ENCODE measurements at places on chromosomes 7 and 10.

GRCh38 chr7:38291117-38291647, 17.7 kb upstream of the TARP start:
- DNase-seq: no peak

DNA sequence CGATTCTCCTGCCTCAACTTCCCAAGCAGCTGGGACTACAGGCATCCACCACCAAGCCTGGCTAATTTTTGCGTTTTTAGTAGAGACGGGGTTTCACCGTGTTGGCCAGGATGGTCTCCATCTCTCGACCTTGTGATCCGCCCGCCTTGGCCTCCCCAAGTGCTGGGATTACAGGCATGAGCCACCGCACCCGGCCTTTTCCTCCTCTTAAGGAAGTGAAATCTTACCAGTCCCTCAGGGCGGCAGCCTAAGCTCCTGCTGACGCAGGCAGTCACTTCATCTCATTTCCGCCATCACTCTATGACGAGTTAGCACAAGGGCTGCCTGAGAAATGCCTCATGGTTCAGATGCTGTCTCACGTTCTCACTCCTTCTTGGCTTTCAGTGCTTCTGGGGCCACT, 246.0 kb upstream of the SHH start:
- no peak for DNase-seq

- no peak for DNase-seq
Measured at GRCh38 chr7:37173670-37174069, 275.0 kb downstream of the ELMO1 start.

- no peak for DNase-seq
Measured at GRCh38 chr7:27639851-27640250, 22.8 kb downstream of the HIBADH start.

DNA sequence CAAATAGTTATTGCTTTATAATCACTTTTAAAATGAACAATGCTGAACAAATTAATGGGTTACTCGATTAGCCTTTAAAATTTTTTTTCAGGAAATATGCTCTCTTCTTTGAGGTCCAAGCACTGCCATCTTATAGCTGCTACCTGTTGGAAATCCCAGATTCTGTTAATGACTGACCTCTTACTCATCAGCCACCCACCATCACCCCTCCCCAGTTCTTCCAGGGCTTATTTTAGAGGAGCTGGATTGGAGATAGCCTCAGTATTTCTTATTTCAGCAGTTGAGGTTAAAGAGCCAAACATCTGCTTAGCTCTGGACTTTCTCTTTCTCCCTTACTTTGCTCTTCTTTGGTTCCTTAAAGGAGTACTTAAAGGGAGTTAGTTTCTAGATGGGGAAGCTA, 420.0 kb downstream of the EXOC4 start:
- DNase-seq: no peak

DNA sequence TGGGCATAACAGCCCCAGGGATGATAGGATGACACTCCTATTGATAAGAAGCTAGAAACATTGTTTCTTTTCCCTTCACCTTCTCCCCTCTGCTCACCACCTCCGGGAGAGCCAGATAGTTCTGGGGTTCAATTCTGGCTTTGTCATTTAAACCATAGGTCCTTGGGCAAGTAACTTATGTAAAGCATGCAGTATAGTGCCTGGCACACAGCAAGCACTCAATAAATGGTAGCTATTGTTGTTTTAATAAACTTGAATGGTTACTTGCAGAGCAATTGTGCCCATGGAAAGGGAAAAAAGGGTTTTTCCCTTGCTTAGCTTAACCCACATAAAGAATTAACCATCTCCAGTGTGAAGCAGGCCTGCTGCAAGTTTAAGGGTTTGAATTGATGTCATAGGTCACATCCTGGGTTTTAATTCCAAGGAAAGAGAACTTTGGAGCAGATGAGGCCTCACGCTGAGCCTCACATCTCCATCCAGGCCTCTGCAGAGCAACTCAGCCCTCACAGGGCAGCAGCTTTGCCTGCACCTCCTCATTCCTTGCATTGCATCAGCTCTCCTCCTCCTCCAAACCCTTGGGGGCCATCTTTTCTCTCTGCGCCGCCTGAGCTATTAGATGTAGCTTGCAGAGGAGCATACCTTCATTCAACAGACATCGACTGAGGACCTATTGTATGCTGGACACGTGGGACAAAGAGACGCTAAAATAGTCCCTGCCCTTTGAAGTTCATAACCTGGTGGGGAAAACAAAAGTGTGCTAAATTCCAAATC, 22.9 kb downstream of the ZNF775 start:
- no peak for DNase-seq

GRCh38 chr10:62437696-62438095, 63.5 kb downstream of the ZNF365 start:
- no peak for DNase-seq

DNA sequence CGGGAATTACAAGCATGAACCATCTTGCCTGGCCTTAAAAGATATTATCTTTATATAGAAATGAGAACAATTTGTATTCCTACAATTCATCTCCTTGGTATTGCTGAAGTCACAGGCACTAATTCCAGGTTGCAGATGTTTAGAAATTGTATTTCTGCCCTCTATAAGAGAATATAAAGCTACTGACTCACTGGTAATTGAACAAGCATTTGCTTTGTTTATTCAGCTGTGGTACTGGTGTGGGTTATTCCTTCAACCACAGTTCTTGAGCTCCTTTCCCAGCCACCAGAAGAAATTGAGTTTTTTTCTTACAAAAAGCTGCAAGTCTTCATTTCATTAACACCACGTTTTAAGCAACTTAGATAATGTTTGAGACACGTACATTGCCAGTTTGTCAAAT, 29.0 kb upstream of the MPP7 start:
- DNase-seq: no peak

GRCh38 chr7:125661677-125662076, 732.1 kb upstream of the POT1 start:
- DNase-seq: no peak

DNA sequence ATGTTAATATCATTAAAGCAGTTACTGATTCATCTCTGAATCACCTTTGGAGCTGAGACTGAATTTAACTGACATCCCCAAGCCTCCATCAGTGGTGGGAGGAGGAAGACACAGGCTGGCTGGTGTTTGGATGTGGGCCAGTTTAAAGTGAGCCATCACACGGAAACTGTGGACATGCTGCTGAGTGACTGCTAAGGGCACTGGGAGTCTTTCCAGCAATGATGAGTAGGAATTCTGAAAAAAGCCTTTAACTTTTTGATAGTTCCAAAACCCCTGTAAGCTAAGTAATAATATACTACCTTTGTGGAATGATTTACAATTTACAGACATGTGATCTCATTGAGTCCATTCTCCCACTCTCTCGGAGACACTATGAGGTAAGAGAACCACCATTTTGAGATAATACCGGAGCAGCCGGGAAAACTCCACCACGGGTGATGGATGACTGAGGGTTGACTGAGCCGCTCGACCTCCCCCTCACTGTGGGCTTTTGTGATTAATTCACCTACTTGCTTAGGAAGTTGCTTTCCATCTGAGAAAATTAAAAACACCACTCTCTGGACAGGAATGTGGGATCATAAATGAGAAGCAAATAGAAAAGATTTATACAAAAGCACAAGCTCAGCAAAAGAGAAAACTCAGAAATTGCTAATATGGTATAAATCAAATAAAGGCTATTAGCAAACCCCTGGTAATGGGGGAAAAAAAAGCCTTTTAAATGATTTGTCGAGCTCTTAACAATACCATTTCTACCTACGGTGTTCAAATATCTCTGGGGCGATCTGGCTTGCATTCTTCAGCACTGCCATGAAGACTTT, 194.8 kb downstream of the FANK1 start:
- DNase-seq: no peak

DNA sequence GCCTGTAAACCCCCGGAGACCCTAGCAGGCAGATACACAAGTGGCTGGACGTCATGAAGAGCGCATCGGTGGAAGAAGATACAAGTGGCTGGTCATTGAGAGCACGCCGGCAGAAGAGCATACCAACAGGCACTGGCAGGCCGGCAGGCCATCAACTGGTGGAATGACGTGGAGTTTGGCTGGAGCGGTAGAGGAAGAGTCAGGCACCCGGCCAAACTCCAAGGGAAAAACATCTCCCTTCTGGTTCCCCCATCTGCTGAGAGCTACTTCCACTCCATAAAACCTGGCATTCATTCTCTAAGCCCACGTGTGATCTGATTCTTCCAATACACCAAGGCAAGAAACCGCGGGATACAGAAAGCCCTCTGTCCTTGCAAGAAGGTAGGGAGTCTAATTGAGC, 113.4 kb upstream of the NPSR1 start:
- no peak for DNase-seq

DNA sequence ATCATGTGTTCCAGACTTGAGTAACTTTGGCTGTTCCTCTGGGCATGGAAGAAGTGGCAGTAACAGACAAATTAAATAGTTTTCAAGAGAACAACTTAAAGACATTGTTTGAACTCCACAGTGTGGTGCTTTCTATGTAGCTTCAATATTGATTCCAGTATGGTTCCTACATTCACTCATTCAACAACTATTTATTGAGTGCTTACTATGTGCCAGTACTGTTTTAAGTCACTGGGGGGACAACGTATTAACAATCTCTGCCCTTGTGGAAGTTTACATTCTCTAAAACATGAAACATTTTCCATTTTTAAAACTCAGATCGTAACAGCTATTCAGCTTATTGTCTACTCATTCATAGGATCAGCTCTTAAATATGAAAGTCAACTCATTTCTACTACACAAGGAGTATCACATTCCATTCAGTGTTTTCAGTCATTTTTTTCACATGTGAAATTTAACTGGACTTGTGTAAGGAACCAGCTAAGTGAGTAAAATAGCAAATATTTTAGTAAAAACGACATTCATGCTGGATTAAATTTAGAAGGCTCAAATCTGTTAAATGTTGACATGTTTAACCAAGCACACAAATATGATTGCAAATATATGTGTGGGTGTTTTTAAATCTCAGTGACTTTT, 13.6 kb upstream of the CUBN start:
- no peak for DNase-seq

GRCh38 chr10:98611436-98611835, 164.7 kb upstream of the HPS1 start:
- no peak for DNase-seq

- no peak for DNase-seq
Measured at GRCh38 chr7:115618676-115619075, 411.9 kb downstream of the TFEC start.

GRCh38 chr7:66664590-66665293, 36.1 kb downstream of the KCTD7 start:
- no peak for DNase-seq

DNA sequence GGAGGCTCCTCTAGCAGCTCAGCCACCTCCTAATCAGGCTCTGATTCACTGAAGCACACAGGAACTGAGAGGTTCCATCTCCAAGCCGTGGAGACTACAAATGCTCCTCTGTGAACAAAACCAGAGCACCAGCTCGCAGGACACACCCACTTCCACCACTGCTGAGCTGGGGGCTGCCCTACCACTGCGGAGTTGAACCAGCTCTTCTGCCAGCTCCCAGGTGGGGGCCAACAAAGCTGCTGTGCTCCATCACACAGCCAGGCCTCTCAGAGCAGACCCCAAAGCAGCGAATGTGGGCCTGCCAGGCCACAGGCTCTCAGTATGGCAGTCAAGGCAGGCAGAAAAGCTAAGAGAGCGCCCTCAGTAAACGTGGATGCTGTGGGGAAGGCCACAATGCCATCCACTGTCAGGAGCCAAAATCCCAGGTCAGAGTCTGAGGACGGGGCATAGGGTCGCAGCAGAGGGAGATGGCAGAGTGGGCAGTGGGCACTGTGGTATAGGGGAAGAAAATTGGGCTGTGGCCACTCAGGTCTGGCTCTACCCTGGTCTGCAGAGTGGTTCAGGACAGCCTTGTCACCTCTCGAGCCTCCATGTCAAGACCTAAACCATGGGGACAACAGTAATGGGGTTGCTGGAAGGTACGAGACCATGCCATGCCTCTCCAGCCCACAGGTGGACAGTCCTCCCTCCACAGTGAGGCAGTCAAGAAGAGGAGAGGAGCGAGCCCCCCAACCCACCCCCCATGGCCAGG, 82.1 kb downstream of the GRID1 start:
- DNase-seq: no peak

DNA sequence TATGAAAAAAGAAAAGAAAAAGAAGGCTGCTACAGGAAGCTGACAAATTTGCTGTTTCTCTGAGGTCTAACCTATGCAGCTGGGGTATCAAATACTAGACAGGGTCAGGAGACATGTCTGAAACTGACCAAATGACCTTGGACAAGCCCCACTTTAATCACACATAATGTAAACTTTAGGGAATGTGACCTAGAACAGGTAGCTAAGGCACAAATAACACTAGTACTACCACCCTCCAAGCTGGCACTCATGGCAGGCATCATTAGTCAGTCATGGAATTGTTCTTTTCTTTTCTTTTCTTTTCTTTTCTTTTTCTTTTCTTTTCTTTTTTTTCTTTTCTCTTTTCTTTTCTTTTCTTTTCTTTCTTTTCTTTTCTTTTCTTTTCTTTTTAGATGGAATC, 250.4 kb downstream of the KCNMA1 start:
- no peak for DNase-seq

GRCh38 chr7:143129051-143129450, 2.8 kb upstream of the PIP start:
- DNase-seq: no peak

- no peak for DNase-seq
Measured at GRCh38 chr7:12074889-12075288, 136.2 kb upstream of the TMEM106B start.

DNA sequence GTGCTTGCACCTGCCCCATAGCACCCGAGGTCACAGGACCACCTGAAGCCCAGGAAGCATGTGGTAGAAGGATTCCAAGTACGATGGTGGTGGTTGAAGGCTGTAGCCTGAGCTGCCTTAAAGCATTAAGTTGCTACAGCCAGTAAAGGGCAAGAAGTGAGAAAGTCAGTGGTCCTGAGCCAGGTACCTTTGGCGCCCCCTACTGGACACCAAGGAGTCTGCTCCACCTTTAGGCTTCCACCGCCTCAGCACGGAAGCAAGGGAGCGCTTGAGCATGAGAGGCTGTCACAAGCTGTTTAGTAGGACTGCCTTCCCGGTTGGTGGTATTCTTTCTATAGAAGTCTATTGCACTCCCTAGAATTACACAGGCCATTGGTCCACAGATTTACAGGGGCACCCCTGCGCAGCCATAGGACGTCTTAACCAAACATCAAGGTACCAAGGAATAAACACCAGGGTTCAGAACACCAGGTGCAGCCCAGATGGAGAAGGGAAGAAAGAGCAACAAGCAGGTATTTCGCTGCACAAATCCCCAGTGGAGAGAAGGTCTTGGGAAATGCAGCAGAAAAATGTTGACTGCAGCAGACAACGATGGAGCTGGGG, 2.2 kb downstream of the CRTAC1 start:
- DNase-seq: no peak

Data from esophagus squamous epithelium (tissue), 5 donors.